H4 (cell line): ENCODE measurements at places on chromosomes 7 and 10.

DNA sequence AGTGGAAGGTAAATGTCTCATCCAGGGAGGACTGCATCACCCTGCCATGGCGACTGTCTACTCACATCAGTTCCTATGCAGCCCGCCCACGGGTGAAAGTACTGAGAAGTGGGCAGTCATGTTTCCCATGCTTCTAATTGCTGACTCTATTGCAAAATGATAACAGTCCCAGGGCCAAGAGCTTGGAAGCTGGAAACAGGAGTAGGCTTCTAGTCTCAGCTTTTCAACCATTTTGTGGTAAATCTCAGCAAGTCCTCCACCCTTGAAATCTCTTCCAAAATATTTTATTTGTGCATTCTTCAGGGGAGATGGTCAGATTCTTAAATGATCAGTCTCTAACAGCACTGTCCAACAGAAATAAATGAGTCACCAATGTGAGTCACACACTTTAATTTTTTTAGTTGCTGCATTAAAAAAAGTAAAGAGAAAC is 48.1 kb upstream of the TARP start:
- no peak for DNase-seq

DNA sequence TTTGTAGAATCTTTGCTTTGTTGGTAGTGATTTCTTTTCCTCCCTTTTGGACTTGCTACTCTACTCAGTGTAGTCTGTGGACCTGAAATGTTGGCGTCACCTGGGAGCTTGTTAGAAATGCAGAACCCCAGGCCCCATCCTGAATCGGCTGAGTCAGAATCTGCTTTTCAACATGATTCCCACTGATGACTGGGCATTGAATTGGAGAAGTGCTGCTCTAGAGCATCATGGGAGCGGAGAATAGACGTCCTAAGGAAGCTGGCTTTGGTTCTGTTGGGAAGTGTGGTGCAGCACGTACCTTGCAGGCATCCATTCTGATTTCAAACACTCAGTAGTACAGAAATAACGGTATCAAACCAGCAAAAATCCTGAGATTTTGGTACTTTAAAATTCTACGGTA is 54.7 kb downstream of the RBM33 start:
- no peak for DNase-seq

DNA sequence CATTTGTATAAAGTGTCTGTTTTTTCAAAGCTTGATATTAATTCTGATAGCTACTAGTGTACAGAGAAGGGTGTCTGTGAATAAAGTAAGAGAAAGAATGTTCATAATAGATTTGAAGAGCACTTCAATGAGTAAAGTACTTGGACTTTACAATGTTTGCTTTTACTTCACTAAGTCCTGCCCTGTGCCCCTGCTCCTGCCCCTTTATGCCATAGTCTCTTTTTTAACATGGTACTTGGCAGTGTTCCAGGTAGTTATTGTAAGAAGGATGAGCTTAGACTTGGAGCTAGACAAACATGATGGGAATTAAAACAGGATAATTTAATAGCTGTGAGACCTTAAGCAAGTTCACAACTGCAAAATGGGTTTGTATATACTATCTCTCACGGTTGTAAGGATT is 41.0 kb downstream of the ZEB1 start:
- no peak for DNase-seq

GRCh38 chr7:47253650-47254080 is 328.2 kb downstream of the TNS3 start:
- DNase-seq, result peak; percentile 73

- DNase-seq, result no peak
Measured at GRCh38 chr10:10598297-10598696, 419.4 kb upstream of the CELF2 start.

DNA sequence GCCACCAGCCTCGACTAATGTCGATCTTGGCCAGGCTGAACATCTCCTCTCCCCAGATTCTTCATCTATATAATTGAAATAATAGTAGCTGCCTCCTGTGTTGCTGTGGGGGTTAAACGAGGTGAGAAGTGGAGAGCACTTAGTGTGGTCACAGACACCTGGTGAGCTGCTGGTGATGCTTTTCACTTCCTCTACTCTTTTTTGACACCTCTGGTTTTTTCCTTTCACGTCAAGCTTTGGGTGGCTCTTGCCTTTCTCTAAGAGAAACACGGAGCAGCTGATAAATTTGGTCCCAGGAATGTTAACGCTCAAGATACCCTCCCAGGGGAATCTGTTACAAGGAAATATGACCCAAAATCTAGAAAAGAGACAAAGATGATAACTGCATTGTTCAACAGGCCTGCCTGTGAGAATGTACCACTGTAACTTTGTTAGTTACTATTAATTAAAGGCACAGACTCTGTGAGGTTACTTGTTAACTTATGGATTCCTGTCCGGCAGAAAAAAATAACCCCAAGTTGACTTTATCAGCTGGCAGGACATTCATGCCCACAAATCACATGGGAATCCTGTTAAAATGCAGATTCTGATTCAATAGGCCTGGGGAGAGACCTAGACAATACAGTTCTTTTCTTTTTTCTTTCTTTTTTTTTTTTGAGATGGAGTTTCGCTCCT is 9.5 kb upstream of the NPFFR1 start:
- no peak for DNase-seq

DNA sequence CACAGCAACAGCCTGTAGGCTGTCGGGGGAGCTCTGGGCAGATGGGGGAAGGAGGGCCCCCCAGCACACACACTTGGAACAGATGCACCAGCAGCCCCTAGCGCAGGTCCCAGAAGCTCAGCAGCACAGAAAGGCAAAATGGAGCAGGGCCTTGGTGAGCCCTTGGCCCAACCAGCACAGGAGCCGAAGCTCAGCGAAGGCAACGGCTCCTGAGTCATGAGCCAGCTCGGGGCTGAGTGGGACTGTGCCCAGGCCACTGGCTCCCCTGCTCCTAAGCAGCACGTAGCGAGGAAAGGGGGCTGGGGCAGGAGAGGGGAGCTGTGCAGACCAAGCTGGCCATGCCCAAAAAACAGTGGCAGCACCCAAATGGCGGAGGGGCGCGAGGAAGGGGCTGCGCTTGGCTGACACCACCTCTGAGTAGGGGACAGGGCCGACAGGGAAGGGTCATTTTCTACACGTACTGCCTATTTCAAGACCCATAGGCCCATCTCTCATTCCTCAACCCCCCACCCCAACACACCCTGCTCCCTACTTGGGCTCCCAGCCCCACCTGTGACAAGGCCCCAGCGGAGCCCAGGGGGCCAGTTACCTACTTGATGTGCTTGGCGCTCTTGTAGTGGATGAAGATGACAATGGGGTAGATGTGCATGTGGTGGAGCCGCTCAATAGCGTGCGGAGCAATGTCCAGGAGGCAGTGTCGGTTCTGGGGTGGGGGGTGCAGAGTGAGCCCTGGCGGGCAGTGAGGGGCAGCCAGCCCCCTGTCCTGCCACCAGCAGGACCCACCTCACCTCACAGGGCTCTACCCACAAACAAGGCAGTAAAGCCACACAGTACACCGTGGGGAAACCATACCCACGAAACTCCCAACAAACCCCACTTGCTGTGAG is 132.1 kb downstream of the DLG5 start:
- DNase-seq, result no peak

- DNase-seq, result no peak
Measured at GRCh38 chr7:100572281-100572948, 1.3 kb downstream of the SAP25 start.

DNA sequence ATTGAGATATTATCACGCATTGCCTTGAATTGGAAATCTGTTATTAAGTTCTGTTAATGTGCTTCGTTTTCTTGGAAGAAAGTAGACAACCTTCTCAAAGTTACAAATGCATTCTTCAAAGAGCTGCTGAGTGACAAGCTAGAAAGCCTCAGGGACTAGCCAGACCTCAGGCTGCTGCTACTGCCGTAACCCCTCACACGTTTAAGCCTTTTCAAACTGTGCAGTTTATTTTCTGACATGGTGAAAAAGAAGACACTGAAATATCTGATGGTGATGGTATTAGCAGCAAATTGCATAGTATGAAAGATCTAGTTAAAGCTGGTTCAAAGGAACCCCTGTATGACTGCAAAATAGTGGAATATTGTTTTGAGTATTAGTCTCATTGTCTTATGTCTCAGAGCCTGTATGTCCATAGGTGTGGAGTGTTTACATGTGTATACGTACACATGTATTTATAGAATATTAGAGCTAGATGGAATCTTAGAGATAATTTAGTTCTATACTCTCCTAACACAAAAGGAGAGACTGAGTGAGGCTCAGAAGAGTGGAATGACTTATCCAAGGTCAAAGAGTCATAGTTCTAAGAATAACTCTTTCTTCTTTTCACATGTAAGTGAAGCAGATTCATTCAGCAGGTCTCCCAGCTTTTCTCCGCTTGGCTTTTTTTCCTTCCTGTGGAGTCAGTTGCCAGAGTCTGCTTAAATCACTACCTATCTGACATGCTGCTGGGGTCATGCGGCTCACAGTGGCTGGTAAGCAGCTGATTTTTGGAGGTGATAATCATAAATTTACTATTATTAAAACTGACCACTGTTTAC is 431.9 kb downstream of the PLXDC2 start:
- no peak for DNase-seq

GRCh38 chr7:85342781-85343180 is 155.9 kb upstream of the SEMA3D start:
- no peak for DNase-seq

- DNase-seq, result no peak
Measured at GRCh38 chr7:50822110-50822509, 39.4 kb upstream of the GRB10 start.

- DNase-seq, result no peak
Measured at GRCh38 chr10:5647507-5648240, 18.7 kb downstream of the ASB13 start.

DNA sequence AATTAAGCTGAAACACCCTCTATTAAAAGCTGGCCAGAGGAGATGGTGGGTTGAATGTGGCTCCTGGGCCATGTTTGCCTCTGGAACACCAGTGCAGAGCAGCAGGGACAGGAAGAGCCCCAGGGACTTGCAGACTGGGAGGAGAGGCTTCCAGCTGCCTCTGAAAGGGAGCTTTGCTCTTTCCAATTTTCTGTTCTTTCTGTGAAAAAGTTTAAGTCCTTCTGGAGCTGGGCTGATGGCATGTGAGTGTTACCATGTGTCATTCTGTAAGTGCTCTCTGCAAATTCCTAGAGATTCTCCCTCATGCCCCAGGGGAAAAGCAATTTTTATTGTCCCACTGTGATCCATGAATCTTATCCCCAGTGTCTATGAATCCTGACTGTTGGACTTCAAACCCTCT is 112.8 kb upstream of the LANCL2 start:
- no peak for DNase-seq

GRCh38 chr10:14560274-14560673 is 214.4 kb downstream of the FAM107B start:
- DNase-seq, result peak; percentile 43

- DNase-seq, result no peak
Measured at GRCh38 chr7:134059921-134060320, 67.2 kb upstream of the LRGUK start.

DNA sequence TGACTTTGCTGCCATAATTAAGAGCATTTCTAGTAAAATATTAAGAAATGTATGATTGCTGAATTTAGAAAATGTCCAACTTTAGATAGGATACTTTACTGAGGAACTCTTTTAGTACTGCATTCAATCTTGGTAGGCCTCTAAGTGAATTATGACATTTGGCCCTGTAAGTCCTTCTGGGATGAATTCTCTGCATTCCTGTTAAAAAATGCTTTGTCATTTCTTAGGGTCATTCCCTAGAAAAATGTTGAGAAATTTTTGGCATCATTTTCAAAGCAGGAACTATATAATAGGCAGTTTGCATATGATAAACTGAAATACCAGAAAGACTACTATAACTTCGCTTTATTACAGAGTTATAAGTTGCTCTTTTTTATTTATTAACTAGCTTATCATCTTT is 69.3 kb upstream of the PRR15 start:
- DNase-seq, result no peak

DNA sequence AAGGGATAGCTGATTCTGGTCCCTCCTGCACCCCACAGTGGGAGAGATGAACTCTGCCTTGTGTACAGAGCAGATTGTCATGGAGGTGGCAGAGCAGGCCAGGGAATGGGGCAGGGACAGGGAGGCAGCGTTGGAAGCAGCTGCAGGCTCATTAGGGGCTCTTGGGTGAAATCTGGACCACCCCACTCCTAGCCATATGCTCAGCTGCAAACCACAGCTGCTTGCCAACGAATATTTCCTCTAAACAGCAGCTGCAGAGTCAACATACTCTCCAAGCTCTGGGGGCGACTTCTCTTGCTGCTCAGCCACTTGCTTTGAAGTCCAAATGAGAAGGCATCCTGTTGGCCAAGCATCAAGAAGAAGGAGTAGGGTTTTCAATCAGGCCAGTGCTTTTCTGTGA is 302.3 kb upstream of the AUTS2 start:
- no peak for DNase-seq

GRCh38 chr10:11687357-11687771 is 54.8 kb upstream of the ECHDC3 start:
- DNase-seq, result no peak
